Nucleus accumbens (tissue), 56 donors: ENCODE measurements at places on chromosomes 4 and X.

GRCh38 chrX:21926527-21927278 lies 13.8 kb upstream of the SMS start:
- DNase-seq = no peak

- no peak for DNase-seq
These were observed 102.2 kb upstream of the NKX1-1 start for GRCh38 chr4:1508161-1509160.

DNA sequence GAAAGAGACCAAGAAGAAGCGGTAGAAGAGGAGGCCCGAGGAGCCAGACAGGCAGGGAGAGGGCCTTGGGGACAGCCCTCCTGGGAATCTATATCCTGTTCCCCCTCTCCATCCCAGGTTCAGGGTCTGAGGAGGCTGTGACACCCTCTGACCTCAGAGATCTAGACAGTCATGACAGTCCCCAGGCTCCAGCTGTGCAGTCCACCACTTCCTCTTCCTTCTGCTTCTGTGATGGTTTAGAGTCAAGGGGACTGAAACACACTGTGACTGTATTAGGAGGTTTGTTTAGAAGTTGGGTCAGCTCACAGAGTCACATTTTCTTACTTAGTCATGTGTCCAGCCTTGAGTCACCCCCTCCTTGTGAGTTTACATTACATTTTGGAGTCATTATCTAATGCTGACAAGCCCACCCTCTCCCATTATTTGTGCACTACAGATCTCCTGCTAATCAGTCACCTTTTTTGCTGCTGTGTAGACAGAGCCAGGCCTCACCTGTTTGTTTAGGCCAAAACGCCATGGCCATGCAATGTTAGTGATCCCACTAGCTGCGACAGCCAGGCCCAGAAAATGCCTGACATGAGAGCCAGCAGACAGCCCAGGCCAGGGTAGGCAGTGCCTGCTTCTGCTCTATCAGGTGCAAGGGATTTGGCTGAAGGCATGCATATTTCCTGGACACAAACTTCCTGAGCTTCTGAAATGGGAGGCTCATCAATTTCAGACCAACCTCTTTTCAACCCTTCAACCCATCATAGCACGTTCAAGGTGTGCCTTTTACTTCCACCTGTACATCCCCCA lies 26.0 kb downstream of the MANBA start:
- DNase-seq = no peak

DNA sequence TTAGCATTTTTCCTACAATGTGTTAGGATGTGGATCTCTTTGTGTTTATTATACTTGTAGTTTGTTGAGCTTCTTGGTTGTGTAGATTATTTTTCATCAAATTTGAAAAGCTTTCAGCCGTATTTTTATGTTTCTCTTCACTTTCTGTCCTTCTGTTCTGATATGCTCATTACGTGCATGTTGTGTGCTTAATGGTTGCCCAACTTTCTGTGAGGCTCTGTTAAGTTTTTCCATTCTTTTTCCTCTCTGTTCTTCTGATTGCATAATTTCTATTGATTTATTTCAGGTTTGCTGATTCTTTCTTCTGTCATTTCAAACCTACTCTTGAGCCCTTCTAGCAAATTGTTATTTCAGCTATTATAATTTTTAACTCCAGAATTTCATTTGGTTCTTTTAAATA lies 478.2 kb downstream of the IL1RAPL1 start:
- DNase-seq = no peak

DNA sequence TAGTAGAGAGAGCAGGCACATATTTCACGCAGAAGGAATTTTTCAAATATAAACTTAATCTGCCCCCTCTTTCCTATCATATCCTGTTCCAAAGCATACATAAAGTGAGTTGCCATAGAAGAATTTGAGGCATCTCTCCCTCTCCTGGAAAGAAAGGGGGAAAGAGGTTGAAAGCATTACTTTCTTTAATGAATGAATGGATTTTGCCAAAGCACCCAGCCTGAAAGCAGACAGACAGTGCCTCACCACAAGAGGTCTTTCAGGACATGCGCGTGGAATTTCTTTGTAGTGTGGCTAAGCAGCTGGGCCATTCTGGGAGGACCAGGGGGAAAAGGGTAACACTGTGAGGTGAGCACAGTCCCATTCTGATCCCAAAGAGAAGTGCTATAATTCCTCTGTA lies 651.4 kb downstream of the IQCM start:
- DNase-seq = no peak

DNA sequence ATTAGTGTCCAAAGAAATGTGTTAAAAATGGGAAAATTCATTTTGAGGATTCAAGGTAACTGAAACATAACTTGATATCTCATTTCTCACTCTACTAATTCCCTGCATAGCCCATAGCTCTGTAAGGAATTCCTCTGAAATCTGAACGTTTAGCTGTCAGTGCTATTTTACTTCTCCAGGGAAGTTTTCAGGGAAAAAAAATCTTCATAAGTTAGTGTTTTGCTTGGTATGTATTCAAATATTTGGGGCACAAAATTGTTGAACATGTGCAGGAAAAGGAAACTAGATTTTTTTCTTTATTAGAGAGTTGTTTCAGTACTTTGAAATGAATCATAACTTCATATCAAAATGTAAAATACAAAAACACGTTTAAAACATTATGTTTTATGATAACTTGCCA lies 891.4 kb downstream of the CENPC start:
- DNase-seq = no peak

GRCh38 chr4:91280551-91281290 lies 1023.0 kb upstream of the GRID2 start:
- DNase-seq = no peak
